ENCODE measurements at places on chromosomes 2 and 18.

DNA sequence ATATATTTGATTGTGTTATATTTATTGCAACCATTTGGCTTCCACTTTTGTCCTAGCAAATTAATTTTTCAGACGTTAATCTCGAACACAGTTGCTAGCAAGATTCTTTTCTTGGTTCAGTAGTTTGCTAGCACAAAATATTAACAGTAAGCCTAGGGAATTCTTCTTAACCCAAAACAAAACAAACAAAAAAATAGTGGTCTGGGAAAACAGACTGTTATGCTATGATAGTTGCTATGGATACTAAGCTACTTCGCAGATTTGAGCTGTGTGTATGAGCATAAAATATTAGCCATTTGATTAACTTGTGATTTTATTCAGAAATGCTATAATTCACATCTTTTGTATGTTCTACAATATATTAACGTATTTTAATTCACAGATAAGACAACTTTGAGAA is 541.5 kb upstream of the NETO1 start:
- DNase-seq: no peak

- no peak for DNase-seq
Observed at GRCh38 chr2:105671156-105671555, 73.6 kb upstream of the NCK2 start.

DNA sequence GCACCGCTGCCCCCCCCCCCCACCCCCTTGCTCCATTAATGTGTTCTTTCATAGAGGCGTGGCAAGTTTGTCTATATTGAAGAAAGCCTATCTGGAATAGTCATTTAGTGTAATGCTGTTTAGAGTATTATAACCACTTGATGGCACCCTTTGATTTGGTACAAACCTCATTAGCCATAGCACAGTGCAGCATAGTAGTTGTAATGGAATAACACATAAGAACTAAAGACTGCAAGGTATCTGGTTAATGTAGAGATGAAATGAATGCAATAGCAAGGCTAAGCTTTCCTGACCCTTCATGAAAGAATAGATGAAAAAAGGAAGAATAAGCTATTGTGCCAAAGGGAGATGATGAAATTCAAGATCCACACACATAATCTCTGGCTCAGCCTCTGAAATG is 81.9 kb downstream of the EHBP1 start:
- DNase-seq: no peak

- DNase-seq: peak; percentile 24
Observed at GRCh38 chr2:195533771-195534642, 123.0 kb upstream of the SLC39A10 start.

GRCh38 chr2:213022987-213023386 is 128.4 kb downstream of the IKZF2 start:
- DNase-seq: no peak

DNA sequence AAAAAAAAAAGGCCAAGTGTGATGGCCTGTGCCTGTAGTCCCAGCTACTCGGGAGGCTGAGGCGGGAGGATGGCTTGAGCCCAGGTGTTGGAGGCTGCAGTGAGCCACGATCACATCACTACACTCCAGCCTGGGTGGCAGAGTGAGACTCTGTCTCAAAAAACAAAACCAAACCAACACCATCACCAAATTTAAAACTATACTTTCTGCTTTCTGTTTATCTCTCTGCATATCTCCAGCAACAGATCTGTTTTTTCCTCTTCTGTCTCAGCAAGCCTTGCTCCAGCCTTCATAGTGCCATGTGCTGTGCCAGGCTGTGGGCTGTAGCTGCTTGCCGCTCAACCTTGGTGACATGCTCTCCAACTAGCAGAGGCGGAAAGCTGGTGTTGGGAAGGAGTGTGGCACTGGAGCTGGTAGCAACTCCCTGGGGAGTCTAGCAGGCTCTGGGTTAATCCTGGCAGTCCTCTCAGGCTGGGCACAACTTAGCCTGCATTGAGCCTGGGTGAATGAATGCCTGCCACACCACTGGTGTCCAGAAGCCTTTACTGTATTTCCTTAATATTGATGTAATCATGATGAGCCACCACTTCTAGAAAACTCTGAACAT is 204.1 kb downstream of the LDLRAD4 start:
- no peak for DNase-seq

- DNase-seq: no peak
Observed at GRCh38 chr18:77065221-77065981, 67.2 kb downstream of the MBP start.

GRCh38 chr2:28318462-28319117 is 74.1 kb upstream of the FOSL2 start:
- DNase-seq: no peak

GRCh38 chr2:216887138-216887537 is 27.3 kb upstream of the TNP1 start:
- no peak for DNase-seq

DNA sequence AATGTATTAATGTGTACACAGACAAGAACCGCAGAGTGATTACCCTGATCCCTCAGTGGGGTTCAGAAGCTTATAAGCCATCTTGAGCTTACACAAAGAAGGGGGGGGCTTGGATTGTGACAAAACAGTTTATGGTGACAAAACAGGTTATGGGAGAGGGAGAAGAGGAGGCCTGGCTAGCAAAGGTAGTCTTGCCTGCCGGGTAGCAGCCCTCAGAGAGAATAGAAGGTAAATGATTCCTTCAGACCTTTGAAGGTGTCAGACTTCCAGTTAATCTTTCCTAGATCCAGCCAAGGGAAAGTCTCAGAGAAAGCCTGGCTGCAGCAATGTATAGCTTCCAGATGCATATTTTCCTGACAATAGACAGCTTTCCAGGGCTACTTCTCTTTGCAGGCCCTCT is 44.6 kb upstream of the RAPH1 start:
- DNase-seq: no peak

DNA sequence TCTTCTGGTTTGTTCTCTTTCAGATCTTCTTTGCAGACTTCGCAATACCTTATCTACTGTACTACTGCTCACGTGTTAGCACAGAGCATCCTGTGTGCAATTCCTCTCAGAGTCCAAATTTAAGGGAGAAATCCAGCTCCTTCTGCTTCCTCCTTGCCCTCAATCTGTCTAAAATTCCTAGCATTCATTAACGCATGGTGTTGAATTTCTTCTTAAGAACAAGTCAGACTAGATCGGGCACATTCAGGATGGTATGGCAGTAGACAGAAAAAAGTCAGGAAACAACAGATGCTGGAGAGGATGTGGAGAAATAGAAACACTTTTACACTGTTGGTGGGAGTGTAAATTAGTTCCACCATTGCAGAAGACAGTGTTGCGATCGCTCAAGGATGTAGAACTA is 206.1 kb upstream of the CDH7 start:
- no peak for DNase-seq

GRCh38 chr2:2484301-2484700 is 153.2 kb upstream of the MYT1L start:
- DNase-seq: no peak

- no peak for DNase-seq
Observed at GRCh38 chr2:217469203-217469810, 533.5 kb downstream of the TNS1 start.

GRCh38 chr2:68193144-68193543 is 35.5 kb downstream of the PNO1 start:
- DNase-seq: no peak

GRCh38 chr18:5512176-5512575 is 31.6 kb downstream of the EPB41L3 start:
- no peak for DNase-seq

DNA sequence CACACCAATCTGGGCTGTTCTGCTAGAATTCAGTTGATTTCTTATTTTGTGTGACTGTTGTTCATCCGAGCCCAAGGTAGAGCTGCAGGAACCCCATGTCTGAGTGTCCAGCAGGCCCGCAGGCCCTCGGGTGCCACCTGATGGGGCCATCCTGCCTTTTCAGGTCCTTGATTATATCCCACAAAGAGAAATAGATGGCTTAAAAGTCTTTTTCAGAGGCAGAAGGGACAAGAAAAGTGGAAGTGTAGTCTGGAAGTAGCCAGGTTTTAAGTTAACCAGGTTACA is 52.2 kb downstream of the AGAP1 start:
- DNase-seq: no peak

- DNase-seq: no peak
Observed at GRCh38 chr2:160970052-160970965, 189.9 kb upstream of the TANK start.

GRCh38 chr2:191228861-191229260 is 16.3 kb upstream of the MYO1B start:
- no peak for DNase-seq

DNA sequence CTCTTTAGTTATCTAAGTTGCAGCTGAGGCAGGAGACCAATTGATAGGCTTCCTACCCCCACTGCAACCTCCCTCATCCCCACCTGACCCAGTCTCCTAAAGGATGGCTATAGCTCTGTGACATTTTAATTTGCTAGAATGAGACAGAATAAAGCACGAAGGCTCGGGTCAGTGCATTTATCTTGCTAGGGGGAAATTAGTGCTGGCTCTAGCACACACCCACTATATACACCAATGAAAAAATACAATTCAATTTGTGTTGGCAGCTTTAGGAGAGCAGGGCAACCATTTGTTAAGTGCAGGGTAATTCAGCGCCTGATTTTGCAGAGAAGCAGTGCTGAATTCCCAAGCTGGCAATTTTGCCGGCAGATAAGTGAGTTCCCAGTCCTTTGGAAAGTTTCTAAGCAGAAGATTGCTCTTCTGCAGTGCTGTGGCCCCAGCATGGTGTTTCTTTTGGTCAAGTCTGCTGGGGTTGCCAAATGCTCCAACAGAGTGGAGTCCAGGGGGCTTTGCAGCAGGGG is 346.0 kb downstream of the ALK start:
- no peak for DNase-seq

- DNase-seq: no peak
Observed at GRCh38 chr2:141653184-141653583, 477.6 kb downstream of the LRP1B start.

GRCh38 chr2:63040586-63040985 is 10.0 kb upstream of the OTX1 start:
- DNase-seq: no peak

DNA sequence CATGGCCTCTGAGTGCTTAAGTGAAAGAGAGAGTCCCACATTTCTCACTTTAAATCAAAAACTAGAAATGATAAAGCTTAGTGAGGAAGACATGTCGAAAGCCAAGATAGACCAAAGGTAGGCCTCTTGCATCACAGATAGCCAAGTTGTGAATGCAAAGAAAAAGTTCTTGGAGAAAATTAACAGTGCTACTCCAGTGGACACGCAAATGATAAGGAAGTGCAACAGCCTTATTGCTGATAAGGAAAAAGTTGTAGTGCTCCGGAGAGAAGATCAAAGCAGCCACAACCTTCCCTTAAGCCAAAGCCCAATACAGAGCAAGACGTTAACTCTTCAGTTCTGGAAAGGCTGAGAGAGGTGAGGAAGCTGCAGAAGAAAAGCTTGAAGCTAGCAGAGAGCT is 32.1 kb downstream of the PSMD1 start:
- DNase-seq: no peak

DNA sequence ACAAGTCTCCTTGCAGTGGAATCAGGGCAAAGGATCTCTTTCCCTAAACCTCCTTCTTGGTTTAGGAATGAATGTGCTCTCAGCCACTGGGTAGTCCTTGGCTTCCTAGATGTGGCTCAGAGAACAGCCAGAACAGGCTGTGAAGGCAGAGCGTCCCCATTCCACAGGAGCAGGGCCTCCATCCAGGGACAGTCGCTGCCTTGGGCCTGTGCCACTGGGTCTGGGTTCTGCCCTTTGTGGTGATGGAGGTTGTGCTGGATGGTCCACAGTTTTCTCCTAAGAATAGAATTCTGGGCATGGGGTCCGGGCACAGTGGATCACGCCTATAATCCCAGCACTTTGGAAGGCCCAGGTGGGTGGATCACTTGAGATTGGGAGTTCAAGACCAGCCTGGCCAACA is 516.5 kb upstream of the RAB6C start:
- DNase-seq: no peak

DNA sequence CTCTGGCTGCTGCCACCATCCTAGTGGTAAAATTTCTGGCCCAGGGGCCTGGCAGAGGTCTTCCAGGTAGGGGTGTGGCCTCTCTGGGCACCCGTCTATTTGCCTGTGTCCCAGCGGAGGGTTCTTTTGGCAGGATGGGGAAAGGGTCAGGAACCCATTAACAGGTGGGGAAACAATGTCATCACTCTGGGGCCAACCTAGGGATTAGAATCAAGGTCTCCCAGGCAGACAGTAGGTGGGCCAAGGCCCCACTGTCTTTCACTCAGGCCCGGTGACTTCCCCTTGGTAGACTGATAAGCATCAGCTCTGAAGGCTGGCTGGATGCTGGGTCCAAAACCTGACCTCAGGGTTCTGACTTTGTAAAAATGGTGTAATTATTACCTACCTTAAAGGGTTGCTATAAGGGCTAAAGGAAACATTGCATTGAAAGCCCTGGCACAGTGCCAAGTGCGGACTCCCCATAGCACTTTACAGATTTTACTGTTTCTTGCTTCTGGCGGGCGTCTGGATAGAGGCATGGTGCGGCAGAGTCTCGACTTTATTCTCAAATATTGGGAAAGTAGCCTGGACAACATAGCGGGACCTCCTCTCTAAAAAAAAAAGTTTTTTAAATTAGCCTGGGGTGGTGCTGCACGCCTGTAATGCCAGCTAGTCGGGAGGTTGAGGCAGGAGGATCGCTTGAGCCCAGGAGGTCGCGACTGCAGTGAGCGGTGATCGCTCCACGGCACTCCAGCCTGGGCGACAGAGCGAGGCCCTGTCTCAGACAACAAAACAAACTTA is 2.2 kb downstream of the LBX2 start:
- no peak for DNase-seq

DNA sequence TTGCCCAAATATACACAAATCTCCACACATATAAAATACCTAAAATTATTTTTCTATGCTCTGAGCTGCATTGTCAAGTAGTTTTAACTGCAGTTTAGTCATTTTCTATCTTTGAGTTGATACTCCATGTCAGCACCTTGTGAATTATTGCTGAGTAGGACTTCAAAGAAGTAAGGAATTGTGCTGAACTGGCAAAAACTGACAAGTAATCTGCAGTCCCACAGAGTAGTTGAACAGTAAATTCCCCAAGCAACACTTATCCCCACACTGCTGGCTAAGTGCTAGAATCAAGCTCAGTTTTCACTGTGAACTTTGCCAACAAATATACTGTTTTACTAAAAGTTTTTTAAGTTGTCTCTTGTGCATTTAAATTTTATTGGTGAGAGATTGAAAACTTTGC is 141.8 kb upstream of the ST6GAL2 start:
- DNase-seq: no peak

- no peak for DNase-seq
Observed at GRCh38 chr2:45843136-45843535, 191.7 kb downstream of the PRKCE start.

DNA sequence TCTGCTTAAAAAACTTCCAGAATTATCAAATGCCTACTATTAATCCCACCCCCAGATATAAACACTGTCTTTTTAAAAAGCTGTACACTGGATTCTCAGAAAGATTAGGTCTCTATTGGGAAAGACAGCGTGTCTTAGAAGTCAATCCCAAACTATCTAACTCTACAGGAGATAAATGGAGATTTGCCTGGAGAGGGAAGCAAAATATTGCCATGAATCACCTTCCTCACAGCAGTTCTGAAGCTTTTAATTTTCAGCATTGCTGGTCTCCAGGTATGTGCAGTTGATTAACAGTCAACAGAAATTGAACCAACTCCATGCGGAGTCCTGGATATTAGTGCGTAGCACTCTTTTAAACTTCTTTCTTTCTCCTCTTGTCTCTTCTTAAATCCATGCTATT is 122.2 kb downstream of the DSC3 start:
- no peak for DNase-seq

Data from stimulated activated CD8-positive, alpha-beta memory T cell treated with anti-CD3 and anti-CD28 coated beads, Interleukin-7, amount 100 ng/mL, for 1 hour (primary cell).